Cortex of kidney (tissue), 1 donor: ENCODE measurements at places on chromosomes 5 and 9.

DNA sequence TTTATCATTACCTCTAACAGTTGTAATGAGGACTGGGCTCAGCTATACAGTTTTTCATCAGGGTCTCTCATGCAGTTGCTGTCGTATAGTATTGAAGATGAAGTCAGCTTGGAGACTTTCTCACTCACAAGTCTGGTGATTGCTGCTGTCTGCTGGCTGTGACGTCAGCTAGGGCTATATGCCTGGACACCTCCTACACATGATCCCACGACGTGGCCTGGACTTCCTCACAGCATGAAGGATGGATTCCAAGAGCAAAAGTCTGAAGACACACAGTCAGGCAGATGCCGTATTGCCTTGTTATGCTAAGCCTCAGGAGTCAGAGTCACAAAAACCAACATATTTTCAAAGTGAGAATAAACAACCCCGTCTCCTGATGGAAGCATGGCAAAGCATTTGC is 193.3 kb downstream of the LURAP1L start:
- no peak for DNase-seq

- DNase-seq, result no peak
Observed at GRCh38 chr9:110050925-110051355, 157.0 kb downstream of the C9orf152 start.

DNA sequence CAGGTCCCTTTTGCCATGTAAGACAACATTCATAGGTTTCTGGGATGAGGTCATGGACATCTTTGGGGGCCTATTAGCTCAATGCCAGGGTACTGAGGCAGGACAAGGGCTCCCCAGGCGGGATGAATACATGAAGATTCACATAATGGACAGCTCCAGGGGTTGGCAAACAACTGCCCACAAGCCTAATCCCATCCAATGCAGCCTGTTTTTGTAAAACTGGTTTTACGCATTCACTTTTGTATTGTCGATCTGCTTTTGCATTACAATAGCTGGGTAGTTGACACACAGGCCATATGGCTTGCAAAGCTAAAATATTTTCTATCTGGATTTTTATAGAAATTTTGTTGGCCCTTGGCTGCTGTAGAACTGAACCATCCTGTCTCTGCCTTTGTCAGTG is 248.5 kb upstream of the PANK3 start:
- no peak for DNase-seq

DNA sequence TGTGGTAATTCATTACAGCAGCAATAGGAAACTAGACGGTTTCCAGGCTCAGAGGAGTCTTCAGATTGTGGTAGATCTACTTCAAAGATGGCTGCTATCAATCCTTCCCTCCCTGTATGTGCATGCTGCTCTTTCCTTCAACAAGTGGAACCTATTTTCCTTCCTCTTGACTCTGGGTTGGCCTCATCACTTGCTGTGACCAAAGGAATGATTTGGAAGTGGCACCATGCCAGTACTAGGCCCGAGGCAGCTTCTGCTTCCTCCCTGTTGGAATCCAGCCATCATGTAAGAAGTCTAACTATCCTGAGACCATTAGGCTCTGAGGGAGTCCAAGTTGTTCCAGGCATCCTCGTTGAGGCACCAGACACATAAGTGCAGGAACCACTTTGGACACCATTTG is 46.5 kb upstream of the MCTP1 start:
- no peak for DNase-seq

DNA sequence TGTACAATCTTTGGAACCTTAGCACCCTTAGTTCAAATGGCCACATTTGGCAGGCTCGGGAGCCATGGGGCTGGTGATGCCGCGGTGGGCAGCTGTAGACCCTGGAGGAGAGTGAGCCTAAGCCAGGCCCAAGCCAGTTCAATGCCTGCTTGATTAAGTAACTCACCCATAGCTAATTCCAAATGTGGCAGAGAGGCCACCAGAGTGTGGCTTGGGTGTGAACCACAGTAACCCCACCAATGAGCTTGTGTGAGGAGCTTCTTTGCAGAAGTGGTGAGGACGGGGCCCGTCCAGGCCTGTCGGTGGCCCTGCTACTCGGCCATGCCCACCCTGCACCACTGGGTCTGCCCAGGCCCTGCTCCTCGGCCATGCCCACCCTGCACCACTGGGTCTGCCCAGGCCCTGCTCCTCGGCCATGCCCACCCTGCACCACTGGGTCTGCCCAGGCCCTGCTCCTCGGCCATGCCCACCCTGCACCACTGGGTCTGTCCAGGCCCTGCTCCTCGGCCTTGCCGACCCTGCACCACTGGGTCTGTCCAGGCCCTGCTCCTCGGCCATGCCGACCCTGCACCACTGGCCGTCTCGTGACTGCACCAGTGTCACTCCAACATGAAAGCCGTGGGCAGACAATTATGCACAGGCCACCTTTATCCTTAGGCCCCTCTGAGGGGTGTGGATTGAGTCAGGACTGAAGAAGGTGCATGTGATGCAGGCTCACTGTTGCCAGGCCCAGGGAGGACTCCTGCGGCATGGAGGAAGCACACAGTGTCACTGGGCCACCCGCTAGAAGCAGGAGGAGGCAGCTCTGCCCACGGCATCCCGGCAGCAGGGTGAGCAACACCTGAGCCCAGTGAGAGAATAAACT is 75.4 kb downstream of the MRPL36 start:
- no peak for DNase-seq

- no peak for DNase-seq
Observed at GRCh38 chr5:156245895-156246294, 81.1 kb upstream of the SGCD start.
